ENCODE measurements at places on chromosomes 3 and 15.

GRCh38 chr3:34504366-34504765 is 705.9 kb downstream of the PDCD6IP start:
- DNase-seq, result no peak

DNA sequence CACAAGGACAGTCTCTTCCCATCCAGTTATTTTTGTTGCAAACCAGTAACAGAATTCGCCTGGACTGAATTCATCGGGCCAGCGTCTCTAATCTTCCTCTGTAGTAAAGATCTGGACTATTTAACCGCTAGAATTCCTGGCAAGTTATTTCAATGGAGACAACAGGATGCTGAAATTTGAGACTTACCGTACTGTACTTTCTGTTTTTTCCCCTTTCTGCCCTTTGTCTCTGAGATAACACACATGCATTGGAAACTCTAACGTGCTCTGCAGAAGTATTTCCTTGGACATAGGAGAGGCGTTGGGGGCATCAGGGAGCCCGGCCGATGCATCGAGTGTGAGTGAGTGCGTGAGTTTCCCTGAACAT is 61.5 kb downstream of the ASB7 start:
- no peak for DNase-seq

GRCh38 chr3:138369151-138369900 is 20.9 kb downstream of the MRAS start:
- no peak for DNase-seq

DNA sequence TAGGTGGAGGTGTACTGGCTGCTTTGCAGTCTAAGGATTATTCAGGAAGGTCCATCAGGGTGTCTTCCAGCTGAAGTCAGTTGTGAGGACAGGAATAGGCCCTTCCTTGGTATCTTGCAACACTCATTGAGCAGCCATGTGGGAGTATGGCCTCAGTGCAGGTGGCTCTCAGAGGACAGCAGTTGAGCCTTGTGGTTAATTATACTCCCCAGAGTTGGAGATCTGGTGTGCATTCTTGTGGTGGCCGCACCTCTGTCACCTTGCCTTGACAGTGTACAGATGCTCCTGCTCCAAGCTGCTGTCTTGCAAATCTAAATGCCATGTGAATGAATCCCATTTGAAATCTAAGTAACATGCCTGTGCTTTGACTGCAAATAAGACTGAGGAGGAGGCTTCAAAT is 339.9 kb upstream of the BCHE start:
- no peak for DNase-seq

DNA sequence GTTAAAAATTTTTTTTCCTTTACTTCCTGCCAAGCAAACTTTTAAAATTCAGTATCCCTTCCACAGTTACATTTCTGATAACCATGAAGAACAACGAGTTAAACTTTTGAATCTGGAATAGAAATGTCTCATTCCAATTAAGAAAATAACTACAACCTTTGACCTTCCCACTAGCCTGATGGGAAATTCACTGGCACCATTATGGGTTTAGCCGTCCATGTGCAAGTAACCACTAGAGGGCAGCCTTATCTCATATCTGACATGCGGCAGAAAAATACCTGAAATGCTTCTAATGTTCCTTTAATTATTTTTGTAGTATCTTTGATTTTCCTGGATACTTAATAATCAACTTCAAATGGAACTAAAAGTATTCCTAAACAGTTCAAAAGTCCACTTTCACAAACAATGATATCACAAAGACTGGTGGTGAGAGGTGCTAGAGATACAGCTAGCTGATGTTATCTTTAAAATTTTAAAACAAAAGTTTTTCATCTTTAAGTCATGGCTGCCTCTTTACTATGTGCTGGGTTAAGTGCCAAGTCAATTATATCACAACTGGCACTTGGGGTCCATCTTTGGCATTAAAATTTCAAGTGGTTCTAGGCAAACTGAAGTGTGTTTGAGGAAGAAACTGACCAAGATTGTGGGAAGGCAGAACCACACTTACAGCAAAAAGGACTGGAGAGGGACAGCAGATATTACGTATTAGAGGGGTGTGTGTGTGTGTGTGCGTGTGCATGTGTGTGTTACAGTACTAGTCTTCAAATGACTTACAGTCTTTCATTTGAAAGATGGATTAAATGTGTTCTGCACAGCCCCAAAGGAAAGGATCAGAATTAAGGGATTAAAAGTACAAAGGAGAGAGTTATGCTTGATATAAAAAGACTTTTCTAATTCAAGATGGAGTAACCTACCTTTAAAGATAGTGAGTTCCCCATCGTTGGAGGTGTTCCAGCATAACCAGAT is 107.1 kb upstream of the ICE2 start:
- peak; percentile 73 for DNase-seq

DNA sequence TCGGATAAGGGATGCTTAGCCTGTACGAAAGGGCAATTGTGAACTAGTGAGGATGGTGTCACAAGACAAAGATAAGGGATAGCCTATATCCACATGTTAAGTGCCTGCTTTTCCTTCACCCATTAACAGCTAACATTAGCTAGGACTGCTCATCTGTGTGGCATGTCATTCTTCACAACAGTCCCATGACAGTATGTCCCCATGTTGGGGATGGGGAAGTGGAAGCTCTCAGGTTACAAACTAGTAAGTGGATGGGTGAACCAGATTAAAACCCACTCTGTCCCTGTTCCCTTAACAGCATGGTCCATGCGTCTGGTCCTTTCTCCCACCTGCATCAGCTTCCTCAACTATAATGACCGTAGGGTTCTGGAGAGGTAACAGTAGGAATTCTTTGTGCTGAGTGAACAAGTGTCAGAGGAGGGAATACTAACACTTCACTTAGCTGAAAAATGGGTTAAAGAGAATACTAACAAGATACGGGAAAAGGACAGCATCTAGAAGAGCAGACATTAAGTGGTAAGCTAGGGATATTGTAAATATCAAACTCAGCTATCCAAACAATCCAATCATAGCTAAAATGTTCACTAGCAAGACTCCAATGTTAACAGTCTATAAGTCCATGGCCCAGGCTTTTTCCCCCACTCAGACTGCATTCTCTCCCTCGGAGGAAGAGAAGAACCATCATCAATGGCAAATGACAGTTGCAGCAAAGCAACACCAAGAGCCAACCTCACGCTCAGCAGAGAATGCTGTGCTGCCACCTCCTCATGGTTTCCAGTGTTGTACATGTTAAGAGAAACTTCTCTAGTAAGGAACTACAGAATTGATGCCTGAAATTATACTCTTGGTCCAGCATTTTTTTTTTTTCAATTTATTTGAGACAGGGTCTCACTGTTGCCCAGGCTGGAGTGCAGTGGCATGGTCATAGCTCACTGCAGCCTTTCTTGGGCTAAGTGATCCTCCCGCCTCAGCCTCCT is 5.0 kb downstream of the RPLP1 start:
- DNase-seq, result no peak

DNA sequence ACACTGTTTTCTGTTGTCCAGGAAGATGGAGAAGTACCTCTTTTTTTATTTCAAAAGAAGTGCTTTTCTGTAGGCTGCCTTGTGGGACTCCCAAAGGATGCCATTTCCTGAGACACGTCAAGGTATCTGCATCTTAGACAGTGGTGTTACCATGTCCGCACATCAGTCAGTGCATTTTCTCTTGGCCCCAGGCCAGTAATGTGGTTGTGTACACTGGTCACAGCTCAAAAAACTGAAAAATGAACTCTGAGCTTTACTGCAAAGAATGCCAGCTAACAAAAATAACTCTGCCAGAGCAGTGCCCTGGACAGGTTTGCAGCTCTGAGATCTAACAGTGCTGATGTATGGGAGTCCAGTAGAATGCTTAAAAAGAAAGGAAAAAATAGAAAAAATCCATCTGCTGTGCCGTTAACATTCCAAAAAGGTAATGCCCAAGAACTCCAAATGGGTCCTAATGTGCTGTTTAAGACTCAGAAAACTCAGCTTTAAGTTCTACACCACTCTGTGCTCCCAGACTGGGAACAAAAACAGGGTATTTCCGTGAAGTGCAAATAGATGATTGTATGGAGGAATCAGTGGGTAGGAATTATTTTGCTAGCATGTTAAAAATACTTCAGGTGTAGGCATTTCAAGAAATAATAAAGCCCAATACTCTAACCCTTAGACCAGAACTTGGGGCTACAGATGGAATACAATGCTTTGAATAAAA is 315.9 kb downstream of the FEZF2 start:
- DNase-seq, result no peak

GRCh38 chr3:33331414-33331813 is 54.2 kb downstream of the FBXL2 start:
- DNase-seq, result peak; percentile 65

- DNase-seq, result no peak
Measured at GRCh38 chr15:80003934-80004472, 33.0 kb upstream of the BCL2A1 start.

Data from AG10803 (cell line).